ENCODE measurements at places on chromosomes 11 and 22.

GRCh38 chr11:34072041-34072440 is 20.5 kb downstream of the CAPRIN1 start:
- DNase-seq, result no peak

GRCh38 chr11:110598725-110599124 is 113.5 kb downstream of the ARHGAP20 start:
- no peak for DNase-seq

DNA sequence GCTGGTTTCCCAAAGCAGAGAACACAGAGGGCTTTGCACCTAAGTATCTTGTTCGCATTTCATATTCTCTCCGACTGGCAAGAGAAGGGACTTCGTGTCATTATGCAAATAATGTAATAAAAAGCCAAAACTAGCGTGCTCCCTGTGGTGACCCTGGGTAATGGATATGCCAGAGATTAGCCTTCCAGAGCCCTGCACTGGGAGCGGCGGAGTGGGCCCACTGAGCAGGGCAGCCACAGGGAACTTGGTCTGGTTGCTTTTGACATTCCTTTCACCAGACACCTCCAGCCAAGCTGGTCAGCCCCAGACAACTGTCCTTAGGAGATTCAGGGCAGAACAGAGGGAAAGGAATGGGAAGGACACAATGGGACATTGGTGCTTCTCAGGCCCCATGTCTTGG is 56.1 kb downstream of the FLI1 start:
- no peak for DNase-seq

- DNase-seq, result no peak
Observed at GRCh38 chr11:90532125-90532524, 309.3 kb upstream of the CHORDC1 start.

DNA sequence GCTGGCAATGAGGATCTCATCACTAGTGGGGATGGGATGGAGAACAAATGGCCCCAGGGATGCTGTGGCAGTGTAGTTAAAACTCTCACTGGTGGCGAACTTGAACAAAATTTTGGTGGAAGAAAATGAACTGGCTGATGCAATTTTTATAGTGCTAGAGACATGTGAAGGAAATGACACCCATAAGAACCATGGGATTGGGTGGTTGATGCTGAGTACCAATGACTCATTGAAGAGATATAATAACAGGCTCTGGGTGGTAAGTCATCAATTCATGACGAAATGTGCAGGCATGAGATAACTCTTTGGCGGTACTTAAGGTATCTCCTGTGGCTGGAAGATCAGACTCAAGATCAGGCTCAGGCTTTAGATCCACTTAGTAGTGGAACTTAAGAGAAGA is 172.9 kb upstream of the DDI1 start:
- no peak for DNase-seq

DNA sequence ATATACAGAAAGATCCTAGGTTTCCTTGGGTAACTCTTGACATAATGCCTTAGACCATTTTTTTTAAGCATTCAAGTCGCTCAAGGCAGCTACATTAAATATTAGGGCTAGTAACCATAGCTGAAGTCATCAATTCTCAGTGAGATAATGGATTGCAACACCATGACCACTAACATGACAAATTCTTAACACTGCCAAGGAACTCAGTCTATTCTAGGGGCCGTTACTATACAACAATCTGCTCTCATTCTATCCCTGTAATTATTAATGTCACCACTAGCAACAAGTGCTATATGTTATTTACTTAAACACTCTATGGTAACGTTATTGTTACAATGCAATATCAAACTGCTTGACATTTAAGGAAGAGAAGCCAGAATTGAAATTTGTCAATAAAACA is 3.2 kb upstream of the STK33 start:
- no peak for DNase-seq

DNA sequence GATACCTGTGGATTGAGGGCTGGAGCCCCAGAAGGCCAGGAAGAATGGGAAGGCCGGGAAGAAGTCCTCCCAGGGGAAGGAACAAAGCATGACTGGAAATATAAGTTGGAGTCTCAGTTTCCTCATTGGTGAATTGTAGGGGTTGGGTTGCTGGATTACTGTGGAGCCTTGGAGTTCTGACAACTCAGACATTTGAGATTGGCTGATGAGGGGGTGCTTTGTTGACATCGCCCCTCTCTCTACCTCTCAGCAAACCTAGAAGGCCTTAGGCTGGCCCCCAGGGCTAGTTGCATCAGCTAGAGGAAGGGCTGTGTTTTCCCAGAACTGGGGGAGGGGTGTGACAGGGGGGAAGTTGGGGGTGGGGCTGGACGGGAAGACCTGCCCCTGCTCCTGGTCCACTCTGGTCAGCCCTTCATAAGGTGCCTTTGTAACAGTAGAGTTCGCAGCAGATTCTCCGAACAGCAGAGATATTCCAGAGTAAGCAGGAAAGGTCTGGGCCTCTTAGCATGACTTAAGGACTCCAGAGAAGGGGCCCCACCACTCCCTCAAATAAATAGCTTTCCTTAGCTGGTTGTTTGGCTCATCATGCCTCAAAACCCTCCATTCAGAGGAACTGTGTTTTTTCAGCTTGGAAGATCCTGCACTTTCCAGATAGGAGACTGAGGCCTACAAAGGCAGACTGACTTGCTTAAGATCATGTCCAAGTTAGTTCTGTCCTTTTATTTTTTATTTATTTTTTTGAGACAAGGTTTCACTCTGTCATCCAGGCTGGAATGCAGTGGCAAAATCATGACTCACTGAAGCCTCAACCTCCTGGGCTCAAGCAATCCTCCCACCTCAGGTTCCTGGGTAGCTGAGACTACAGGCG is 12.5 kb upstream of the THRSP start:
- DNase-seq, result no peak

- no peak for DNase-seq
Observed at GRCh38 chr22:45534339-45535192, 31.9 kb downstream of the FBLN1 start.

DNA sequence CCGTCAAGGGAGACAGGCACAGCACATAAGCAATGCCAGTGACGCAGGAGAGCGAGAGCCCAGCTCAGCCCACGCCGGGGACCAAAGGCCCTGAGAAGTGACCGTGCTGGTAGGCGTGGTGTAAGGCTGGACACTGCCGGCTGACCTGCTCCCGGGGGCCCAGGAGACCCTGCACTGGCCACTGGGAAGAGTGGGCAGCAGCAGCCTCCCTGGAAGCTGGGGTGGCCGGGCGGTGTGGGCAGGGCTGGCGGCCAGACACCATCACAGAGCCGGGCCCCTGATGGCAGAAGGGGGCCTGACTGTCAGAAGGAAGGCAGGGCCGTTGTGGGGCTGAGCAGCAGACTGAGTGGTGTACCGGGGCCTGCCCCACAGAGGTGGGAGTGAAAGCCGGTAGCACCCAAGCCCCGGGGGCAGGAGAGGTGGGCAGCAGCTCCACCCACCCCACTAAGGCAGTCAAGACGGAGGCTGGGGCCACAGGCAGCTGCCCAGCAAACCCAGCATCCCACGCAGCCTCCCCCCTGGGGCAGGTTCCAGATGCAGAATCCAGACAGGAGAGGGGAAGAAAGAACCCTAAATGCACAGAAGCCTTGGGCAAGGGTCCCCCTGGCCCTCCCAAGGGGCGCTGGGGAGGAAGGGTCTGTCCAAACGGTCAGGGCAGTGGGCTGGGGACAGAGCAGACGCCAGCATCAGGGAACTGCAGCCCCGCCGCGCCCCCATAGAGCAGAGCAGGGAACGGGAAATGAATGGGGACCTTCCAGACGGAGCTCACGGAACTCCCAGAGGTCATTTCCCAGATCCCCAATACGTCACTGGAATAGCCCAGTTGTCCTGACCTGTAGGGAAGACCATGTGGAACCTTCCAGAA is 205.2 kb downstream of the BRD1 start:
- DNase-seq, result peak; percentile 33

DNA sequence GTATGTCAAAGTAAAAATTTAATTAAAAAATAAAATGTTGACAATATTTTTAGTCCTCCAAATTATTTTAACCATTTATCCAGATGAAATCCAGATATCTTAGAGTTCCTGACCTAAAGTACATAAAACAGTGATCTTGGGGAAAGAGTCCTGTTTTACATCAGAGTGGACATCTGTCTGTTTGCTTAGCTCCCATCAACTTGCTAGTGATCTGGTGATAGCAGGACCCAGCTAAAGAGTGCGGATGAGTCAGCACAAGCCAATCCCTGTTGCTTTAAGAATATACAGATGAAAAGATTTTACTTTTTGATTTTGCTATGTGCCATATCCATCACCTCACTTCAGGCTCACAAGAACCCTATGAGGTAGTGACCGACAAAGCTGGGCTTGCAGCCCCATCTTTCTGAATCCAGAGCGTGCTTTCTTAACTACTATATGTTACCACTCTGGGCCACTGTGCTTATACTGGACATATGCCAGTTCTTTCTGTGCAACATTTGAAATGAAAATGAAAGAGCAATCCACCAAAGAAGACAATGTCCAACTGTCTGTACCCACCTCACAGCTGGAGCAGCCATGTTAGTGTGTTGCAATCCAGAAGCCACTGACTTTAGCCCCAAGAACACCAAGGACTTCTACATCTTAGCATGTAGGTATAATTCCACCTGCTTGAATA is 167.6 kb upstream of the SESN3 start:
- no peak for DNase-seq

DNA sequence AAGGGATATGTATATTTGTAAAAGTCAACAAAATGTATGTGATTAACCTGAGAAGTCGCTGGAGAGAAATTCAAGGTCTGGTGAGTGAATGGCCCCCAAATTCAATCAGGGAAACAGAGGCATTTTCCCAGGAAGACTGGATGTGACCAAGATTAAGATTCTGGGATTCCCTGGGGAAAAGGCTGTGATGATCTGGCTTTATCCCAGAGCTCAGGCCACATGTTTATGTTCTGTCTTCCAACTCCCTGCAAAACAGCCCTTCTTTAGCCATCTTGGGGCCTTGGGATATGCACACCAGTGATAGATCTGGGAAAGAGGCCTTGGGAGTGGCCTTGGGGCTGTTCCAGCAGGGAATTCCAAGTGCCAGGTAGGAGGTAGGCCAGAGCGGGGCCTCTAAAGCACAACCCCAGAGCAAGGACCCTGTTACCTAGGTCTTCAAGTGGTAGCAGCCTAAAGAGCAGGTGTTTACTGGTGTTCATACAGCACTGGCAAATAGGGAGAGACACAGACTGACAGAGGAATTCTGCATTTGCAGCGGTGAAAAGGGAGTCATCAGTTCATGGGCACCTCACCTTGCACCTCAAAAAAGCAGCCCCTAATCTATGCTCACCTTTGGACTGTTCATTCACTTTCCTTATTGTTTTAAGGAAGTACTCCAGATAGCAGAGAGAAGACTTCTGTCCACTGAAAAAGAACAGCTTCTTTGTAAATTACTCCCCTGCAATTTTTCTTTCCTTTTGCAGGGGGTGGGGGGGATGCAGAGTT is 312.4 kb downstream of the BUD13 start:
- DNase-seq, result no peak

GRCh38 chr22:30227438-30228228 is 18.9 kb downstream of the LIF start:
- DNase-seq, result no peak

- no peak for DNase-seq
Observed at GRCh38 chr11:20050551-20051333, 109.5 kb downstream of the DBX1 start.

DNA sequence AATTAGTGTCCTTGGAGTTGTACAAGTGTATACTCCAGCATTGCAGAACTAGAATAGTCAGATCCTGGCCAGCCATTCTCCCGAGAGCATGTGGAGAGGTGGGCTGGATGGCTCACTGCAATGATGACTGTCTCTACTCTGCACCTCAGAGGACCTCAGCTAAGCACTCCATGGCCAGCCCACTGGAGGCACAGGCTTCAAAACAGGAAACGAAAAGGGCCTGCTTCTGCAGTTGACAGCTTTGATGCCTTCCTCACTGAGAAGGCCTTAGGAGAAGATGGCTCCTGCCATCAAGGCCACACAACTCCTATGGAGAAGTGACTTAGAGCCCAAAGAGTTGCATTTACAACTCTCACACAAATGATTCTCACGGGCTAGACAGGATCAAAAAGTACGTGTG is 9.1 kb downstream of the POLD4 start:
- no peak for DNase-seq

DNA sequence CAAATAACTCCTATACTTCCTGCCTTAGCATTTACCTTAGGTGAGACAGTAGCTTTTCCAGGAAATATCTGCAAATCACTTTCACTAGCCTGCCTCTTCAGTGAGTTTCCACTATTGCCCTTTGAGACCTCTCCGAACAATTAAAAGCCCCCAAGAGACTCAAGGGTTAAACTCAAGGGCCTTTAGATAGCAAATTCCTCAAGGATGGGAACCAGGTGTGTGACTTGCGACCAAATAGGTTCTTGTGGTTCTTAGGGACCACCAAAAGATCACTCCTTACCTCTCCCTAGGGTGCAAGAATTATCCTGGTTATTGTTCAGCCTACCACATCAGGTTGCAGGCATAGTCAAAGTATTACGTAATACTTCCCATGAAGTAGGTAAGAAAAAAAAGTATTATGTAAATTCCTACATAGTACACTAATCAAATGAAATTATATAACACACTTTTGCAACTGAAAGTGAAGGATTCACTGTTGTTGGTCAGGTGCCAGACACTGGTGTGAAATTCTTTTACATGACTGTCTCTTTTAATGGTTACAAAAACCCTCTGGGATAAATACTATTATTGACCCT is 1.4 kb upstream of the RDX start:
- DNase-seq, result no peak

DNA sequence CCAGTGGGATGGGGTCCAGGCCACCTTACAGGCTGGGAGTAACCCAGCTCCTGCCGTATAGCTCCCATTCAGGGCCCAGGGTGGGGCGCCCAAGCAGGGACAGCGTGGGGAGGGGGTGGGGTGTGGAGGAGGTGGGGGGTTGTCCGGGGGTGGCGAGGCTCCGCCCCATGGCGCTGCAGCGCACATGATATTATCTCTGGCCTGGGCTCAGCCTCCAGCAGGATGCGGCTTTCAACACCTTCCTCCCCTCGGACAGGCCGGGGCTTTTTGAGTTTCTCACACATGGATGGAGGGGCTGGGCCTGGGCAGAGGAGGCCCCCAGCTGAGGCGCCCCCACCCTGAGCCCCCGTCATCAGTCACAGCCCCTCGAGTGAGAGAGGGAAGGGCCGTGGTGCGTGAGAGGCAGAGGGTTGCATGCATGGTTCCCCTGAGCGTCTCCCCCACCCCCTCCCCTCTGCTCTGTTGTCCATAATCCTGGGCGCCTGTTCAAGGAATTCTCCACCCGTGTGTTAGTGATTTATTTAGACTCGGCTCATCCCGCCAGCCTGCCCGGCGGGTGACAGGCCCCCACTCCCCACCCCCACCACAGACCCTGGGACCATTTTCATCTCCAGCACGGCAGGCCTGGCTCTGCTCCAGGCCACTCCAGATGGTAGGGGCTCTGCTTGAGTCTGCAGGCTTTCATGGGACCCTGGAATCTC is 44.9 kb downstream of the WNT11 start:
- no peak for DNase-seq

- no peak for DNase-seq
Observed at GRCh38 chr22:25447067-25447685, 117.3 kb upstream of the GRK3 start.

DNA sequence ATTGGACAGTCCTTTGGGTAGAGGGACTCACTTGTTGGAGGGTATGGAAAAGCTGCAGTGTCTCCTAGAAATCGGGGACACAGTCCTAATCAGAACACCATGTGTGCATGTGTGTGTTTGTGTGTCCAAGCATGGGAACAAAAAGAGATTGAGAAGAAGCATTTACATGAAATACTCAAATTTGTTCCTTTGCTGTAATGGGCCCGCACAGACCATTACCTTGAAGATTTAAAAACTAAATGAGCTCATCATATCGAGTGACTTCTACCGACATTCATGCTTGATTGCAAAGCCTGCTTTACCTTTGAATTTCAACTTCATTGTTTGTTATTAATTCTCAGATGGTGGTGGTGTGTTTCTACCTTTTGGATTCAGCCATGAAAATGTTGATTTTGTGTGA is 106.9 kb downstream of the ZBTB16 start:
- DNase-seq, result no peak
